Effector CD4-positive, alpha-beta T cell (primary cell): ENCODE measurements at places on chromosomes 11 and 22.

GRCh38 chr11:40292721-40293508, 1166.5 kb downstream of the LRRC4C start:
- no peak for DNase-seq

DNA sequence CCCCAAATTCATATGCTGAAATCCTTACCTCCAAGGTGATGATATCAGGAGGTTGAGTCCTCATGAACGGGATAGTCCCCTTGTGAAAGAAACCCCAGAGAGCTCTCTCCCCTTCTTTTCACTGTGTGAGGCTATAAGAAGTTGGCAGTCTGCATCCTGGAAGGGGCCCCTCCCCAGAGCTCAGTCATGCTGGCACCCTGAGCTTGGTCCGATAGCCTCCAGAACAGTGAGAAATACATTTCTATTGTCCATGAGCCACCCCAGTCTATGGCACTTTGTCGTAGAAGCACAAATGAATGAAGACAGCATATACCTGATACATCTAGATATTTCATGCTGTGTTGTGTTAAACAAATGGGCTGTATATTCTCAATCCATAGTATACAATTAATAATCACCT, 81.1 kb upstream of the CRTAM start:
- no peak for DNase-seq

GRCh38 chr11:32069361-32070058, 21.4 kb upstream of the RCN1 start:
- no peak for DNase-seq

DNA sequence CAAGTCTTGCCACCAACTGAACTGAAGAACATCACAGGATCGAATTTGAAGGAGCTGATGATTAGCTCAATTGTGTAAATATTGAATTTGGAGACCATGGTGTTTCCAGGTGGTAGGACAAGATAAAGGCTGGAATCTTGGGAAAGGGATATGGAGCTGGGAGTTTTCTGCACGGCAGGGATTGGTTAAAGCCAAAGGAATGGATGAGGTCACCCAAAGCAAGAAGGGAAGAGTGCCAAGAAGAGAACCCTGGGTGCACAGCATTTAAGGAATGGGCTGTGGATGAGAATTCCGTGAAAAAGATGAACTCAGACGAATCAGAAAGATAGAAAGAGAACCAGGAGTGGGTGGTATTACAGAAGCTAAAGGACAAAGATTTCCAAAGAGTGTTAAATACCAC, 29.4 kb upstream of the RRAS2 start:
- no peak for DNase-seq

DNA sequence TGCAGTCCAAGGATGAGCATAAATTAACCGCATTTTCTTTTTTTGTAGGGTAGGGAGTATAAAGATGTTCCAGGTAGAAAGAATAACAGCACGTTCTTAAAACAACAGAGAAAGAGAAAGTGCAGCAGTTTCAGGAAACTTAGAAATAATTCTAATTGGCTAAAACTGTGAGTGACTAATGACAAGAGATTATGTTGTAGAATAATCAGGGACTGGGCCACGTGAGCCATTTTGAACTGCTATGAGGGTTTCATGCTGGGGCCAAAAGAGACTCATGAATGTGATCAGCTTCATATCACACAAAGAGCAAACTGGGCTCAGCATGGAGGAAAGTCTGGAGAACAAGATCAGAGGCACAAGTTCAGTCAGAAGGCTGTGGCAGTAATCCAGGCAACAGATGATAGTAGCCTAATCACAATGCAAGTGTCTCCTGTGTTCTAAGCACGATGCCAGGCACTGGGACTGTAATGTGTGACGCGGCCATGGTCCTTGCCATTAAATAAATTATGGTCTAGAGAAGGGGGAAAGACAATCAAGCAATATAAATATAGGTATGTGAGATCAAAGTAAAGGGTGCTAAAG, 17.9 kb downstream of the CWF19L2 start:
- DNase-seq, result no peak

DNA sequence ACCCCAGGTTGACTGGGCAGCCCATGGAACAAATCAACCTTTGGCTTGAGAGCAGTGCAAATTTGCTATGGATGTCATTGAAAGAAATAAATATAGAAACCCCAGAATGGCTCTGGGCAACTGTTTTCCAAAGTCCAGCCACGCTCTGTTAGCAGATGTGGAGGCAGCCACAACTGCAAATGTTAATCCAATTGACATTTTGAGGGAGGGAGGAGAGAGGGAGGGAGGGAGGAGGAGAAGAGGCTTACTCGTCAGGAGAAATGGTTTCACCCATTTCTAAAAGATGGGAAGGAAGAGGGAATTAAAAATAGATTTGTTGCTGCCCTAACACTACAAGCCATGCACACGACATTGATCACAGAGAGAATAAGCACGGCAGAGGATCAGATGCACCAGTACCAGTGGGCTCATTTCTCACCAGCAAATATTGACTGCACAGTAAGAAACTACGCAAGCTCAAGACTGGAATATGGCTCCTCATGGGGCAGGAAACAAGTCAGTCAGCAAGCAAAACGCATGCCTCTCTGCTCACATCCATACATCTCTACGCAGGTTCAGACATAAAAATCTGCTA, 229.1 kb downstream of the LARGE1 start:
- no peak for DNase-seq
